H1 (cell line): ENCODE measurements at places on chromosomes 6 and 20. TPM values are rescaled to one million over a fixed set of nuclear protein-coding genes. Genes with fewer than 3 reads are reported as not detected.

DNA sequence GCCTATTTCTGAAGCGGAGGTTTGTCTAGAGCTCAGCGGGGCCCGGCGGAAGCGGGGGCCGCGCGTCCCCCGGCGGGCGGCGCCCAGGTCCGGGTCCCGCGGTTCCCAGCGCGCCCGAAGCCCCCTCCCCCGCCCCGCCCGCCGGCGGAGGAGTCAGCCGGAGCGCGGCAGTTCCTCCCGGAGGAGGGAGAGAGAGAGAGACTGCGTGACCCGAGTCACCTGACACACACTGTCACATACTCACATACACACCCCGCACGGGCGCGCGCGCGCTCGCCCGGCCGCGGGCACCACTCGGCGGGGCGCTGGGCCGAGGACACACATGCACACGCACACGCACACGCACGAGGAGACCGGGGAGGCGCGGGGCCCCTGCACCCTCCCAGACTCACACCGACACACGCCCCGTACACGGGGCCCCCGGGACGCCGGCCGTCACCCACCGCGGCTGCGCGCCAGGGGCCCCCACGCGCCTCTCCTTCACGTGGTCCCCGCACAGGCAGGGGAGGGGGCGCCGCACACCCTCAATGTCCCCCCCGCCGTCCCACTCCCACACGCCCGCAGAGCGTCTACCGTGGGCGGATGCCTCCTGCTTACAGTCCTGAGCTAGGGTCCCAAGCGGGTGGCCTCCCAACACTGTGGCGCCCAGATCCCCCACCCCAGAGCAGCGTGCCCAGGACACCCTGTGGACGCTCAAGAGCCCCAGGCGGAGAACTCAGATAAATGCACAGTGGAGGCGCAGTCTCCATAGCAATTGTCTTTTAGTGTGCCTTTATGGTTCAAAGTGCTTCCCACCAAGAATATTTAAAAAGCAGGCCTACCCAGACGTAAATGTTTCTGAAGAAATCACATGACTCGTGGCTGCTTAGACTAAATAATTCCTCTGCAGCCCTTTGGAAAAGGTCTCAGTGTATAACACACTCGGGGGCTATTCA, at the start of gene RRAGD:
Gene RRAGD (minus strand): TSS at position 203 of the 935 bp plus-strand sequence. CDS start 280 bp downstream, outside the sequence.
- no peak for DNase-seq
- H3K4me1 ChIP-seq: peaks cover 10% of the 10 kb centered on the region
- no peaks in the 10 kb centered on the region for H3K36me3 ChIP-seq
- no peak within 1 kb of the TSS for H3K27ac ChIP-seq

DNA sequence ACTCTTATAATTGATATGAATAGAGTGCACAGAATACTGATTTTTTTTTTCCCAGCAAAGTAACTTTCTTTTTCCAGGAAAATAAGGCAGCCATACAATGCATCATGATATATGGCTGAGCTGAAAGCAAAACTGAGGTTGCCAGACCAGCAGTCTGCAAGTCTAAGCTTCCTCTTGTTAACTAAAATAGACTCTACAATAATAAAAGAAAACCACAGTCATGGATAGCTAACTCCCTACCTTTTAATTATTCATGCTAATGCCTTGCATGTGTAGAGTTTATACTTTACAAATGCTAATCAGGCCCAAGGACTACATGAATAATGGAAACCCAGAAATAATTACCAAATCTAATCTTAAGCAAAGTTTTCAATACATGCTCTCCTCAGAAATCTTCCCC, 47.4 kb downstream of the MAP7 start:
- no peaks in the 10 kb centered on the region for H3K36me3 ChIP-seq
- no peak overlapping the region for H3K4me3 ChIP-seq
- peak overlapping the region; percentile 42; the same call in 1 of the 2 replicates for H3K27ac ChIP-seq
- no peak for DNase-seq
- H3K27me3 ChIP-seq: no peaks in the 10 kb centered on the region
- H3K4me1 ChIP-seq: peaks cover 26% of the 10 kb centered on the region

Gene MEI4
- 0.23 and 0.24 TPM in 2 replicates for total RNA-seq

Gene SDHAF4
- 14.8 and 14.9 TPM in 2 replicates for total RNA-seq

- no peaks in the 10 kb centered on the region for H3K27me3 ChIP-seq
- no peak for DNase-seq
- no peaks in the 10 kb centered on the region for H3K4me1 ChIP-seq
- no peak overlapping the region for H3K27ac ChIP-seq
- H3K36me3 ChIP-seq: no peaks in the 10 kb centered on the region
- H3K4me3 ChIP-seq: no peak overlapping the region
Measured at GRCh38 chr6:34190504-34191122, 44.7 kb upstream of the GRM4 start.

DNA sequence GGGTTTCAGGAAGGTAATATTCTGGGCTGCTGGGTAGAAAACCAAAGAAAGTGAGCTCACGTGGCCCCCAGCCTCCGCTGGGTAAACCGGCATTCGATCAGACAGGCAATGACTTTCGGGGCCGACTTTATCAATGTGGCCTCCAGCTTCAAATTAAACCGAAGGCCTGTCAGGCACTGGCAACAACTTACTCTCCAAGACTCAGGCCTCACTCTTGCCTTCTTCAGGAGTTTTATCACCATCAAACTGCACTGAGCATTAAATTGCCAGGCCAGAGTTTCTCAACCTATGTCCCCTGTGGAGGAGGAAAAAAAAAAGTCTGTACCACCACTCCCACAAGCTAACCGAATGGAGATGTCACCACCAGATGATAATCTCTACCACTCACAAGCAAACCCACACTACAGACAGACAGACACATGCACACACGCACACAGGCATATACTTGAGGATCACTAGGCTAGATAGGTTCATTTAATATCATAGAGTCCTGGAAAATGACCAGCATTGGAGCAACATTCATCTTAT, 1.1 kb upstream of the MBOAT1 start:
- no peaks in the 10 kb centered on the region for H3K36me3 ChIP-seq
- H3K27ac ChIP-seq: no peak overlapping the region
- H3K27me3 ChIP-seq: no peaks in the 10 kb centered on the region
- DNase-seq: no peak
- H3K4me1 ChIP-seq: peaks cover 17% of the 10 kb centered on the region

Gene IRF4
- 2.1 and 4.2 TPM in 2 replicates for total RNA-seq

DNA sequence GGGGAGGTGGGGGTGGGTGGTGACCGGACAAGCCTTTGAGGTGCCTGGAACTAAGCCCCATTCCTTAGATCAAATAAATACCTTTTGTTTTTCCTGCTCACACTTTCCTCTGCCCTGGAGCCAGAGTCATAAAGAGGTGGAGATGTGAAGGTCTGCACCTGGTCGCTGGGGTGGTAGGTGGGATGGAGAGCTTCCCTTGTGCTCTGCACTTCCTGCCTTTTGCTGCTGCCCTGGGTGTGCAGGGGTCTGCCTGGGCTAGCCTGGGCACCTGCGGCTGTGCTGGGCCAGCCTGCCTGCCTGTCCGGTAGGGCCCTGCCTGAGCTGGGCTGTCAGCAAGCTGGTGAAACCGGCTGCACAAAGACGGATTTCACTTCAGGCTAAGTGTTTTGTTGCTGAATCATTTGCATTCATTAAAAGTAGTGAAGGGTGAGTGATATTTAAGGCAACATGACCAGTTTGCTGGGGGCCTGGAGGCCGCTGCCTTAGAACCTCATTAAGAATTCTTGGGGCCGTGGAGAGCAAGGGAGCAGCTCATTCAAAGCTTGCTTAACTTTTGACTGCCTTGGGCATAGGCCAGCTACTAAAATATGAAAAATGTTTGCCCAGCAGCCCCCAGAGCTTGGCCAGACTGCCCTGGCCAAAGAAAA, 20.5 kb downstream of the PTK7 start:
- no peak overlapping the region for H3K4me3 ChIP-seq
- peaks cover 17% of the 10 kb centered on the region for H3K4me1 ChIP-seq
- no peak for DNase-seq
- no peaks in the 10 kb centered on the region for H3K27me3 ChIP-seq

- no peaks in the 10 kb centered on the region for H3K4me1 ChIP-seq
- H3K36me3 ChIP-seq: no peaks in the 10 kb centered on the region
- H3K4me3 ChIP-seq: no peak overlapping the region
- H3K27ac ChIP-seq: no peak overlapping the region
- no peak for DNase-seq
- H3K27me3 ChIP-seq: no peaks in the 10 kb centered on the region
Measured at GRCh38 chr6:70299456-70299855, 3.4 kb downstream of the COL9A1 start.

Gene EYS
- 0.13 TPM in 1 of 2 replicates, not detected in the other for total RNA-seq

DNA sequence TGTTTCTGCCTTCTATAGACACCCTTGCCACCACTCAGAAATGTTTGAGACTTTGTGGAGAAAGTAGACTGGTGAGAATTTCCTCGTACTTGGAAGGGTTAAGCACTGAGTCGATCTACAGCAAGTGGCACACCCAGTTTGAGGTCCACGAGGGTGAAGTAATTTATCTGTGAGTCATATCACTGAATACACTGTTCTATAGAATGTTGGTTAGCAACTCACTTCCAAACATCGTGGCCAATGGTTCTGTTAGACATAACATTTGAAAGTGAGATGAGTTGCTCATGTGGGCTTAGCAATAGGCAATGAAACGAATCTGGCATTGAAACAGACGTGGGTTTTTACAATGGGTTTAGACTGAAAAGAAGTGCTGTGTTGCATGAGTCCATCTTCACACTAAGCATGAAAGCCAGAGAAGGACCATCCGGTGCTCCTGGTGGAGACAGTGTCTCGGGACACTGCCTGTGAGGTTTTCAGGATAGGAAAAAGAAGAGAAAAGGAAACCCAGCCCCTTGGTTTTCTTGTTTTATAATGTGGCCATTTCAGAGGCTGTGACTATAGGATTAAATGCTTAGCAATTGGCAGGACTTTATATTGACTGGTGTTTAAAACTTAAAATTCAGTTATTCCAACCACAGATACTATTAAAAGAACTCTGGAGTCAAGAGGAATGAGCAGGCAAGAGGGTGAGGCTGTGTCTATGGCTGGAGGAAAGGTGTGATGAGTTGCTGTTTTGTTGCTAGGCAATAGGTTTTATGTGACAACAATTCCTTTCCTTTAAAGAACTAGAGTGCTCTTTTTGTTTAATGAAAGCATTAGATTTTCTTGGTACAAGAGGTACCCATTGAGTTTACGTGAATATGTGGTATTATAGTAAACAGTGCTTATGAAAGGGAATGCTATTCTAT, 31.0 kb upstream of the EZR start:
- H3K36me3 ChIP-seq: no peaks in the 10 kb centered on the region
- H3K4me1 ChIP-seq: peaks cover 29% of the 10 kb centered on the region
- no peak for DNase-seq
- no peak overlapping the region for H3K4me3 ChIP-seq
- no peaks in the 10 kb centered on the region for H3K27me3 ChIP-seq

Gene KCNQ2
- 82.6 and 88.6 TPM in 2 replicates for total RNA-seq

Gene ZSCAN23
- 4.2 and 5.3 TPM in 2 replicates for total RNA-seq

DNA sequence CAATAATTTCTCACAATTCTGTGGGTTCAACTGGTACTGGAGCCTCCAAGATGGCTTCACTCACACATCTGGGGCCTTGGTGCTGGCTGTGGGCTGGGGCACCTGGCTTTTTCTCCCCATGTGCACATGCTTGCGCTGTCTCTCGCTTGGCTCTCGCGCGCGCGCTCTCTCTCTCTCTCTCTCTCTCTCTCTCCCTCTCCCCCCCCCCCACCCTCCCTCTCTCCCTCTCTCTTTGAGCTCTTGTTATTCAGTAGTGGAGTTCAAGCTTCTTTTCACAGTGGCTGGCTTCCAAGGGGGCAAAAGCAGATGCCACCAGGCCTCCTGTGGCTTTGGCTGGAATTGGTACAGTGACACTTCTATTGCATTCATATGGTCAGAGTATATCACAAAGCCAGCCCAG, 10.8 kb upstream of the TBCC start:
- H3K27ac ChIP-seq: peak overlapping the region; percentile 56; the same call in 1 of the 2 replicates
- no peak for DNase-seq
- H3K27me3 ChIP-seq: no peaks in the 10 kb centered on the region
- H3K4me1 ChIP-seq: peaks cover 19% of the 10 kb centered on the region
- H3K36me3 ChIP-seq: no peaks in the 10 kb centered on the region

DNA sequence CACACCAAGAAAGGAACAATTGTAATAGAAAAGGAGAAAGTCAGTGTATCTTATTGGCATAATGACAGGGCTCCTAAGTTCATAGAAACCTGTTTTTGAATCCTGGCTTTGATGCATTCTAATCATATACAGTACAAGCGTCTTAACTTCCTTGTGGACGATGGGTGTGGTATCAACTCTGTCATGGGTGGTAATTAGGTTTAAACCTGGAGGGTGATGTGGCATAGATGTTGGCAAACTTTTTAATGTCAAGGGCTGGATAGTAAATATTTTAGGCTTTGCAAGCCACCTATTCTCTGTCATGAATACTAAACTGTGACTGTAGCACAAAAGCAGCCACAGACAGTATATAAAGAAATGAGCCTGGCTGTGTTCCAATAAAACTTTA, 138.7 kb upstream of the EDN1 start:
- H3K36me3 ChIP-seq: no peaks in the 10 kb centered on the region
- no peak for DNase-seq
- H3K4me3 ChIP-seq: no peak overlapping the region
- H3K27ac ChIP-seq: no peak overlapping the region

GRCh38 chr20:47921408-47921807, 136.1 kb upstream of the SULF2 start:
- H3K36me3 ChIP-seq: no peaks in the 10 kb centered on the region
- no peaks in the 10 kb centered on the region for H3K4me1 ChIP-seq
- H3K27ac ChIP-seq: no peak overlapping the region
- no peaks in the 10 kb centered on the region; the same call in 1 of the 2 replicates for H3K27me3 ChIP-seq
- H3K4me3 ChIP-seq: no peak overlapping the region
- no peak for DNase-seq

DNA sequence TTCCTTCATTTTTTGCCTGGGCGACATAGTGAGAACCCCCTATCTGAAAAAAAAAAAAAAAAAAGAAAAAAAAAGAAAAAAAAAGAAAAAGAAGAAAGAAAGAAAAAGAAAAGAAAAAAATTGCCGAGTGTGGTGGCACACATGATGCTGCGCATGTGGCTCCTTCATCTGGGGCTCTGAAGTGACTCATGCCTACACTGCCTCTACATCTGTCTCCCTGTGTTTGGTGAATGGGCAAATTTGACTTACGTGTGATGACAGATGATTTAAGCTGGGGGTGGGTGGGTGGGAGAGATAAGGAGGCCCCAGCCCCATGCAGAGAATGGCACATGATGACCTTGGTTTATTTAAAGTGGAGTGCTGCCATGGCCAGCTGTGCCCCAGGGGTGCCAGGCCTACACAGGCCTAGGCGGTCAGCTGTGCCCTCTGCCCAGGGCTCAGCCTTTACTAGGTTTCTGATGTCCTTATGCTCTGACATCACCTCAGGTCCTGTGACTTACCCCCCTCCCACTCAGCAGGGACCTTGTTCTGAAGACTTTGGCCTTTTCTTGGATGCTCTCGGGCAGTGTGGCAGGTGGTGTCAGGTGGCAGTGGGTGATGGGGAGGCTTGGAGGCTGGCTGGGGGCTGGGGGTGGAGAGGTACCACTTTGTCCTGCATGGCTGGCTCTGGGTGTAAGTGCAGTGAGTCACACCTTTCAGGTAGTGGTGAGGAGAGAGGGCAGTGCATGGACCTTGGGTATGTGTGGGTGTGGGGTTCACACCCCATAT, 41.1 kb downstream of the VEGFA start:
- H3K27ac ChIP-seq: no peak overlapping the region
- H3K4me1 ChIP-seq: no peaks in the 10 kb centered on the region; the same call in 1 of the 2 replicates
- no peak for DNase-seq

Gene UST
- 31.9 and 34.5 TPM in 2 replicates for total RNA-seq

- H3K4me1 ChIP-seq: no peaks in the 10 kb centered on the region; the same call in 1 of the 2 replicates
- no peak overlapping the region for H3K27ac ChIP-seq
- no peak overlapping the region for H3K4me3 ChIP-seq
Measured at GRCh38 chr6:135088281-135088680, 33.7 kb upstream of the HBS1L start.
